Karpas-422 (cell line): ENCODE measurements at places on chromosomes 2 and 18. TPM values are rescaled to one million over a fixed set of nuclear protein-coding genes. Genes with fewer than 3 reads are reported as not detected.

- H3K27me3 ChIP-seq = no peaks in the 10 kb centered on the region
- H3K4me3 ChIP-seq = no peak overlapping the region
- H3K4me1 ChIP-seq = no peaks in the 10 kb centered on the region
- no peak overlapping the region for H3K27ac ChIP-seq
- H3K36me3 ChIP-seq = no peaks in the 10 kb centered on the region
These were observed 38.9 kb downstream of the RHBDD1 start for GRCh38 chr2:226874749-226875148.

GRCh38 chr2:42755191-42755880 lies 8.6 kb downstream of the OXER1 start:
- peaks cover 28% of the 10 kb centered on the region for H3K4me1 ChIP-seq
- DNase-seq = no peak

- H3K36me3 ChIP-seq = peaks cover 47% of the 10 kb centered on the region
- no peak overlapping the region for H3K4me3 ChIP-seq
- no peaks in the 10 kb centered on the region for H3K27me3 ChIP-seq
- H3K27ac ChIP-seq = no peak overlapping the region
- H3K4me1 ChIP-seq = peaks cover 10% of the 10 kb centered on the region
- DNase-seq = no peak
These were observed 19.9 kb downstream of the TRAPPC12 start for GRCh38 chr2:3399381-3399780.

- H3K27me3 ChIP-seq = no peaks in the 10 kb centered on the region
- no peak overlapping the region for H3K27ac ChIP-seq
- no peak for DNase-seq
- H3K36me3 ChIP-seq = no peaks in the 10 kb centered on the region
These were observed 201.9 kb upstream of the RBMS1 start for GRCh38 chr2:160695402-160696086.

GRCh38 chr2:221477714-221478484 lies 94.2 kb downstream of the EPHA4 start:
- no peaks in the 10 kb centered on the region for H3K36me3 ChIP-seq
- no peaks in the 10 kb centered on the region for H3K27me3 ChIP-seq
- H3K27ac ChIP-seq = no peak overlapping the region

DNA sequence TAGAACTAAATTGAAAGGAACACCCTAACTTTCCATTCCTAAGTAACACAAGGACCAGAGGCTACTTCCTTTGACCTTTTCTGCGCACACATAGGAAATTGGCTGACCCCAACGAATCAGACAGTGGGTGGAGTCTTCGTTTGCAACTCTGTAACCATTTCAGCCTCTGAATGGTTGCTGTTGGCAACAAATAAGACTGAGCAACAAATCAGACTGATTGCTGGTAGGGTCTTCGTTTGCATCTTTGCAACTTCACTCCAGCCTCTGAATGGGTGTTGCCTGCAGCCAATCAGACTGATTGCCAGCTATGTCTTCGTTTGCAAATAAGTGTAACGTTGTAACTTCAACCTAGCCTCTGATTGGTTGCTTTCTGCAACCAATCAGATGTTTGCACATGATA lies 34.6 kb downstream of the USP40 start:
- peak; percentile 39 for DNase-seq
- no peak overlapping the region for H3K27ac ChIP-seq
- H3K36me3 ChIP-seq = no peaks in the 10 kb centered on the region
- no peak overlapping the region for H3K4me3 ChIP-seq

- no peak for DNase-seq
- H3K36me3 ChIP-seq = no peaks in the 10 kb centered on the region
- H3K27ac ChIP-seq = no peak overlapping the region
- no peaks in the 10 kb centered on the region for H3K27me3 ChIP-seq
These were observed 57.5 kb downstream of the KIF5C start for GRCh38 chr2:148932536-148932935.

GRCh38 chr2:101004620-101005325 lies 2.7 kb downstream of the RPL31 start:
- H3K27ac ChIP-seq = no peak overlapping the region
- peaks cover 19% of the 10 kb centered on the region for H3K4me1 ChIP-seq
- H3K27me3 ChIP-seq = no peaks in the 10 kb centered on the region
- DNase-seq = no peak

GRCh38 chr2:65046633-65047407 lies 9.4 kb upstream of the CEP68 start:
- no peak overlapping the region for H3K4me3 ChIP-seq
- H3K27ac ChIP-seq = no peak overlapping the region
- peaks cover 20% of the 10 kb centered on the region for H3K4me1 ChIP-seq
- peaks cover 20% of the 10 kb centered on the region; the same call in 1 of the 2 replicates for H3K36me3 ChIP-seq
- DNase-seq = no peak
- no peaks in the 10 kb centered on the region for H3K27me3 ChIP-seq

GRCh38 chr18:58572181-58572580 lies 56.7 kb downstream of the ALPK2 start:
- H3K27me3 ChIP-seq = no peaks in the 10 kb centered on the region
- no peak overlapping the region for H3K27ac ChIP-seq
- no peak for DNase-seq
- H3K36me3 ChIP-seq = no peaks in the 10 kb centered on the region

GULP1 gene
- 0.41 TPM in 1 of 2 replicates, not detected in the other for total RNA-seq

MPV17 gene
- 103 and 126 TPM in 2 replicates for total RNA-seq

LDLRAD4 gene
- 204 and 269 TPM in 2 replicates for total RNA-seq

HS6ST1 gene
- total RNA-seq = 3.3 and 5.9 TPM in 2 replicates

EMILIN1 gene
- 0.47 TPM in 1 of 2 replicates, not detected in the other for total RNA-seq

RAB17 gene
- 1.3 and 2.9 TPM in 2 replicates for total RNA-seq
